ENCODE measurements at places on chromosomes 1 and 21.

DNA sequence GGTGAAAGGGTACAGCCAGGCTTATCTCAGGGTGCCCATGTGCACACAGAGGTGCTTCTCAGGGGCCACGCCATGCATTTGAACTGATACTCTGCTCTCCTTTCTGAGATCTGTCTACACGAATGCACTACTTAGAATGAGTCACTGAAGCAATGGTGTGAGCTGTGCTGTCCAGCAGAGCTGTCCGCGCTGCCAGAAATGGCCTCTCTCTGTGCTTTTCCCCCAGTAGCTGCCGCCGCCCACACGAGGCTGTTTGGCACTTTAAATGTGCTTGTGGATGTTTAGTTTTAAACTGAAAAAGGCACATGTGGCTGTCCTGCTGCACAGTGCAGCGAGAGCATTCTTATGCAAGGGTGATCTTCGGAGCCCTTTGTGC lies 87.1 kb upstream of the COL6A1 start:
- no peaks in the 10 kb centered on the region for H3K36me3 ChIP-seq
- DNase-seq, result no peak
- no peak overlapping the region for H3K27ac ChIP-seq
- no peak overlapping the region for H3K4me3 ChIP-seq
- no peaks in the 10 kb centered on the region for H3K27me3 ChIP-seq

- no peak for DNase-seq
- H3K27me3 ChIP-seq, result no peaks in the 10 kb centered on the region
- H3K4me3 ChIP-seq, result no peak overlapping the region
- no peak overlapping the region for H3K27ac ChIP-seq
These were observed 47.0 kb downstream of the PLPP3 start for GRCh38 chr1:56532350-56532683.

DNA sequence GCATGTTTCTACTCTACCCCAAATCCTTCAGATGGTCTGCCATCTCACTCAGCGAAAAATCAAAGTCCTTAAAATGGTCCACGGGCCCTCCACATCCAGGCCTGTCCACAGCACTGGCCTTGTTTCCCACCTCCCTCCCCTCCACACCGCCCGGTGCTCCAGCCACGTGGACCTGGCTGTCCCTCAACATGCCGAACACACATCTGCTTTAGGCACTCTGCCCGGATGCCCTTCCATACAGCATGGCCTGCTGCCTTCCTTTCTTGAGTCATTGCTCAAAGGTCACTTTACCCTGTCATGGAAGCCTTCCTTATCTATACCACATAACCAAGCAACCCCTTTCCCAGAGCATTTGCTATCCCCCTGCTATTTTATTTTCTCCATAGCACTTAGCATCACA lies 143.0 kb downstream of the DNM3 start:
- H3K36me3 ChIP-seq, result no peaks in the 10 kb centered on the region
- no peak for DNase-seq
- H3K4me3 ChIP-seq, result no peak overlapping the region
- no peak overlapping the region for H3K27ac ChIP-seq
- no peaks in the 10 kb centered on the region for H3K27me3 ChIP-seq
- H3K4me1 ChIP-seq, result peaks cover 7% of the 10 kb centered on the region

- H3K27ac ChIP-seq, result no peak overlapping the region
- H3K4me1 ChIP-seq, result no peaks in the 10 kb centered on the region
- H3K36me3 ChIP-seq, result no peaks in the 10 kb centered on the region
- H3K4me3 ChIP-seq, result no peak overlapping the region
These were observed 19.3 kb downstream of the DOP1B start for GRCh38 chr21:36175771-36176565.

- no peak overlapping the region for H3K4me3 ChIP-seq
- H3K4me1 ChIP-seq, result peaks cover 22% of the 10 kb centered on the region
- H3K36me3 ChIP-seq, result no peaks in the 10 kb centered on the region
These were observed 444.8 kb downstream of the TTLL7 start for GRCh38 chr1:83554174-83554573.

GRCh38 chr1:42682739-42683531 lies 717 bp downstream of the YBX1 start:
- H3K36me3 ChIP-seq, result peaks cover 33% of the 10 kb centered on the region
- H3K27ac ChIP-seq, result peak overlapping the region; percentile 84
- DNase-seq, result peak; percentile 43
- H3K4me3 ChIP-seq, result peak overlapping the region; percentile 97

DNA sequence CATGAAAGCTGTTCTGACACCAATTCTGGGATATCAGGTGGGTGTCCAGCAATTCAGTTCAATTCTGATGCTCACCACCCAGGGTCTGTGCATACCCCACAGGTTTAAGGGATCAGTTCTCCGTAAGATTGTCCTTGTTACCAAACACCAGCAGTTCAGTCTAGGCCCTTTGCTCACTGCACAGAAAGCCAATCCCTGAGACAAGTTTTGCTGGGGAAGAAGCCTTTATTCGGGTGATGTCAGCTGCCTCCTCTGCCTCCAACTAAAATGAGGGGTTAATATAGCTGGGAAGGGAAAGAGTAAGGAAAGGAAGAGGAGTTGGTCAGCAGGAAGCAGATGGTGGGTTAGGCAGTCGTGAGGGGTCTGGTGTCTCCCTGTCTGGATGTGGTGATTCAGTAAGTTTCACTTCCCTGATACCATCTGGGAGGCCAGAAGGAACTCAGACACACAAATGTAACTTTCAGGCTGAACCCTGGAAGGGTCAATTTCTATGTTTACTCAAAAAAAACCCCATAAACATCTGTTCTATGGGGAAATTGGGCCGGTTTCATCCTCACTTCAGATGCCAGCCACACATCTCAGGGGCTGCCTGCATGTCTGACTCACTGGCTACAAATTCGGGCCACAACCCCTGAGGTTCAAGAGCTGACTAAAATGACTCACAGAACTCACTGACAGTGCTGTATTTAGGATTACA lies 83.3 kb upstream of the PGBD5 start:
- H3K27ac ChIP-seq, result no peak overlapping the region
- H3K4me1 ChIP-seq, result 0 out of 2 replicates have a peak, but pooled peaks cover 3% of the 10 kb centered on the region
- H3K4me3 ChIP-seq, result no peak overlapping the region
- no peak for DNase-seq

DNA sequence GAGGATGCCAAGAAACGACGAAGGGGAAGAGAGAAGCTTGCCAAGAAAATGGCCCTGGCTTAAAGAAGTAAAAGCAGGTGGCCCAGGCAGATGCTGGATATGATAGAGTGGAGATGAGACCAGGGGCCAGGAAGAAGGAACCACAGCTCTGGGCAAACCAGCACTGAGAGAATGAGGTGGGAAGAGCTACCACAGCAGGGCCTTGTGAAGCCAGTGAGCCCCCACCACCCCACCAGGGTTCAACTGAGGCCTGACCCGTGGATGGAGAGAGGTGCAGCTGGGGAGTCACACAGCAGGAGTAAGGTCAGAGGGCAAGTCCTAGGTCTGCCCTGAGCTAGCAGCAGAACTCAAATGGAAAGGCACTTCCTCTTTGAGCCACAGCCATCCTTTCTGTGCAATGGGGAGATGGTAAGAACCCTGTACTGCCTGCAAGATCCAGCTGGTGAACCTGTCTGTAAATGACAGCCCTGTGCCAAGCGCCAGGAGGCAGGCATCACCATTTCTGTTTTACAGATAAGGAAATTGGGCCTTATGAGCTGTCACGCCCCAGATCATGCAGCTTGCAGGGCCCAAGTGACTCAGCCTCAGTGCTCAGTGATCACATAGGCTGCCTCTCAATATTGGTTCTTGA lies 8.5 kb downstream of the SH3BGRL3 start:
- no peak overlapping the region for H3K27ac ChIP-seq
- H3K4me3 ChIP-seq, result no peak overlapping the region
- no peak for DNase-seq
- H3K4me1 ChIP-seq, result peaks cover 30% of the 10 kb centered on the region
- no peaks in the 10 kb centered on the region for H3K27me3 ChIP-seq
- H3K36me3 ChIP-seq, result no peaks in the 10 kb centered on the region

DNA sequence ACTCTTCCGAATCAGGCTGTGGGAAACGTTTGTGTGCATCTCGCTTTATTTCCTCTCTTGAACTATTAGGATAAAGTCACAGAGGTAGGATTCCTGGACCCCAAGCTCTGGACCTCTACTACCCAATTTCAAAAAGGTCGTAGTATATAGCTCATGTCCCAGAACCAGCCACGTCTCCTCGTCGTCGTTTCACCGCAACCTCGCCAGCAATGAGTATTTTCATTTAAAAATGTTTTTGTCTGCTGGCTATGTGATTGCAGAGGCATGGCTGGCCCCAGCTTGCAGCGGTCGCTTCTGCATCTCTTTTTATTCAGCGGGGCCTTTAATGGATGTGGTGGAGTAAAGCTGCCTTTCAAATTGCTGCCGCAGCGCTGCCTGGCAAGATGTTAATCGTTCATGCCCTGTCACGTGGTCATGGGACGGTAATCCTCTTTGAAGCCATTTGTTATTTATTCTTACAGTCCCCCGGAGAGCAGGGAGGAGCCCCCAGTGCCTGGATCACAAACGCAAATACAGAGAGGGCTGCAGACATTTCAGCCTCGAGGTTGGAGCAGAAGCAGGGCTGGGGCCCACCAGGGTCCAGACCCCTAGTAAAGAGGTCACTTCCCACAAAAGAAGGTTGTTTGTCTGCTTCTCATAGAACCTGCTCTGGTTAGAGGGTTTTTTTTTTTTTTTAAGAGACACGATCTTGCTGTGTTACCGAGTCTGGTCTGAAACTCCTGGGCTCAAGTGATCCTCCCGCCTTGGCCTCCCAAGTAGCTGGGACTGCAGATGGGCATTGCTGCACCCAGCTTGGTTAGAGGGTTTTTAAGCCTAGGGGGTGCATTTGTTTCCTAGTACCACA lies 11.6 kb upstream of the NPHP4 start:
- peaks cover 11% of the 10 kb centered on the region for H3K4me1 ChIP-seq
- no peaks in the 10 kb centered on the region for H3K27me3 ChIP-seq
- H3K4me3 ChIP-seq, result no peak overlapping the region
- DNase-seq, result peak; percentile 8

DNA sequence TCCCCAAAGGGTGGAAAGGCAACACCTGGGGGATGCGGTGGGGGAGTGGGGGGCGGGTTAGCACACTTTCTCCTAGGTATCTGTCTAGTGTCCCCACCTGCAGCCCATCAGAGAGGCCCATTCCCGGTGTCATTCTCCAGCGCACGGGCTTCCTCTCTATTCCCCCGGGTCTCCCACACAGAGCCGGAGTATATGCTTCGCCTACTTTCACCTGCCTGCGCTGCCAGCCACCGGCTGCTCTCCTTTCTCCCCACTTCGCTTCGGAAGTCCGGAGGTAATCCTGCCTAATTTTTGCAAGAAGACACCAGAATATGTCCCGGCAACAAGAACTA lies 852 bp downstream of the RGS7 start:
- peak; percentile 26 for DNase-seq
- H3K27ac ChIP-seq, result no peak overlapping the region
- H3K4me3 ChIP-seq, result peak overlapping the region; percentile 81
- H3K4me1 ChIP-seq, result peaks cover 8% of the 10 kb centered on the region
- H3K27me3 ChIP-seq, result peaks cover 36% of the 10 kb centered on the region

- no peak overlapping the region for H3K4me3 ChIP-seq
- H3K27me3 ChIP-seq, result peaks cover 7% of the 10 kb centered on the region
- no peak for DNase-seq
- H3K27ac ChIP-seq, result no peak overlapping the region
These were observed 39.0 kb upstream of the PPM1J start for GRCh38 chr1:112754116-112754628.

DNA sequence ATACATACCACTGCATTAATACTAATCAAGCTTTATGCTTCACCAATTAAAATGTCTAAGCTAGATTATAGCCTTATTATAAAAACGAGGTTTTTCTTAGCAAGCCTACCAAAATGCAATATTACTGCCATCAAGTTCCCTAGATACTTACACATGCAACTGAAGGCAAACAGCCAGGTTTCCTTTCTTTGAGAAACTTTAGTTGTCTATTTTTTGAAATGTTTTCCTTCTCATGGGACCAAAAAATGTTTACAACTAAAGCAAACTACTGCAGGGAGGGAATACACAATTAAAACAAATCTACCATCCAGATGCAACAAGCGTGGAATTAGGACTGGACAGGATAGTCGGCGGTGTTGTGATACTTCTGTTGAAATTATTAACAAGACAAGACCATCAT lies 1.3 kb downstream of the ZNF644 start:
- no peaks in the 10 kb centered on the region for H3K27me3 ChIP-seq
- H3K36me3 ChIP-seq, result peaks cover 39% of the 10 kb centered on the region
- H3K4me3 ChIP-seq, result peak overlapping the region; percentile 95
- H3K27ac ChIP-seq, result peak overlapping the region; percentile 99
- DNase-seq, result no peak

- no peaks in the 10 kb centered on the region for H3K36me3 ChIP-seq
- H3K4me3 ChIP-seq, result no peak overlapping the region
- H3K4me1 ChIP-seq, result peaks cover 3% of the 10 kb centered on the region
- peaks cover 5% of the 10 kb centered on the region for H3K27me3 ChIP-seq
- DNase-seq, result no peak
These were observed 52.4 kb upstream of the PAX7 start for GRCh38 chr1:18578271-18578670.

DNA sequence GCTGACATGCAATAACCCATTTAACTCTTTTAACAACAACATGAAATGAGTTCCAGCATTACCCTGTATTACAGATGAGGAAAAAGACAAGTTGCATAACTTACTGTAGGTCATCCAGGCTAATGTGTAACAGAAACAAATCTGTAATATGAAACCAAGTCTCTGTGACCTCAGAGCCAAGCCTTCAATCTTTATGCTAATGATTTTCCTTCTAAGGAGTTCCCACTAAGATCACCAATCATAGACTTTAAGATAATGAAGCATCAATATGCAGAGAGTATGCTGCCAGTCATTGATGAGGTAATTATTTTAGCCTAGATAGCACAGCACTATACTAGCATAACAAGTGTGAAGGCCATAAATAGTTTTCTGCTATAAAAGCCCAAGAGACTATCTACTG lies 35.6 kb upstream of the RNPC3 start:
- no peaks in the 10 kb centered on the region for H3K27me3 ChIP-seq
- no peak for DNase-seq
- H3K4me1 ChIP-seq, result peaks cover 7% of the 10 kb centered on the region
- no peak overlapping the region for H3K27ac ChIP-seq
- H3K36me3 ChIP-seq, result no peaks in the 10 kb centered on the region
- H3K4me3 ChIP-seq, result no peak overlapping the region

DNA sequence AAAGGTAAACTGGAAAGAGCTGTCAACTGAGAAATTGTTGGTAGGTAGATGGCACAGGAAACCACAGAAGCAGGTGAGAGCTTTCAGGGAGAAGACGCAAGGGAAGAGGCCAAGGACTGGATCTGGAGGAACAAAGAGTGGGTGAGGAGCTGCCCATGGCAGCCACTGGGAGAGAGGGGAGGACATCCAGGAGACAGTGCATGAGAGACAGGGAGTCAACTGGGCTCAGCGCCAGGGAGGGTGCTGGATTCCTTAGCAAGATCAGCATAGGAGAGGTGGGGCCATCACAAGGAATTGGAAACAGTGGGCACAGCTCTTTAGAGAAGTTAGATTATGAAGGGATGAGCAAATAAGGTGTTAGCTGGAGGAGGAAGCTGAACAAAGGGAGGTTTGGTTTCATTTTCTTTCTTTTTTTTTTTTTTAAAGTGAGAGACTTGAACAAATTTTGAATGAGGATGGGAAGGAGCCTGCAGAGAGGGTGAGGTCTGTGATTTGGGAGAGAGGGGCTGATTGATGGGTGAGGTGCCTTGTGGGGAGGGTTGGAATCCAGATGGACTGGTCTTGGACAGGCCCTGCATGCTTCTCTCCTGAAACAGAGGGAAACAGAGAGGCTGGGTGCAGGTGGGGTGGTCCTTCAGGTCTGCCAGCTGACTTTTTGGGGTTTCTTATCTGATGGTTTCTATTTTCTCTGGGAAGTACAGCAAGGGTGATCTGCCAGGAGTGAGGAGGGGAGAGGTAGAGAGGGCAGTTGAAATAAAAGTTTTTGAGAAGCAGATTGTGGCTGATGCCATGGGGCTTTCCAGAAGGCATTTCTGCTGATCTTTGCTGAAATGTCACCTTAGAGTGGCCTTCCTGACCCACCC lies 5.4 kb downstream of the CYP4B1 start:
- H3K4me3 ChIP-seq, result no peak overlapping the region
- no peak overlapping the region for H3K27ac ChIP-seq
- DNase-seq, result no peak
- H3K27me3 ChIP-seq, result peaks cover 29% of the 10 kb centered on the region
